ENCODE measurements at places on chromosomes 4 and X.
A peak's percentile ranks its signal among the peaks of the same experiment; 100 is the strongest.

GRCh38 chr4:184386271-184386781, 88.0 kb downstream of the IRF2 start:
- peak; percentile 32 for DNase-seq

- DNase-seq, result no peak
Measured at GRCh38 chr4:25969374-25970155, 55.5 kb downstream of the SMIM20 start.

GRCh38 chr4:6730603-6731317, 14.8 kb downstream of the BLOC1S4 start:
- DNase-seq, result peak; percentile 86

DNA sequence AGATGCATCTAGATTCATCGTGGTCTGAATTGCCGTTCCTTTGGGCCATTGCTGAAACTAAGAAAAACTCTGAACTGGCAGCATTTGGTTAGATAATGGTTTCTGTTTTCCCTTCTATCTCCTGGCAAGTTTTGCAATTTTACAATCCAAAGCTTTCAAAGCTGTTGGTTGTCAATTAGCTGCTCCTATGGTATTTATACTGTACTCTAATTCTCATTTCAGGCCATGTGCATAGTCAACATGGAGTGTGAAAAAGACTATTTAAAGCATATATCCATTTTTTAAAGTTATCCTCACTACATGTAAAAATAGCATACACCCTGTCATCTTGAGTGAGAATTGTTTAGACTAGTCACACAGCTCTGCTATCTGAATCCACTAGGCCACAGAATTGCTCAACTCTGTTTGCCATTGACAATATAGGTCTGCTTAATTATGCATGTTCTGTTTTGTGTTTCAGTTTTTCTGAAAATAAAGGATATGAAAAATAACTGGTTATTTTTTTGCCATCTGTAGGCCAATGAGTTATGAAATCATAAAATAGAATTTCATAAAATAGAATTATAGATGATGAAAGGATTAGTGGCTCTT, 27.7 kb upstream of the TEC start:
- DNase-seq, result no peak

DNA sequence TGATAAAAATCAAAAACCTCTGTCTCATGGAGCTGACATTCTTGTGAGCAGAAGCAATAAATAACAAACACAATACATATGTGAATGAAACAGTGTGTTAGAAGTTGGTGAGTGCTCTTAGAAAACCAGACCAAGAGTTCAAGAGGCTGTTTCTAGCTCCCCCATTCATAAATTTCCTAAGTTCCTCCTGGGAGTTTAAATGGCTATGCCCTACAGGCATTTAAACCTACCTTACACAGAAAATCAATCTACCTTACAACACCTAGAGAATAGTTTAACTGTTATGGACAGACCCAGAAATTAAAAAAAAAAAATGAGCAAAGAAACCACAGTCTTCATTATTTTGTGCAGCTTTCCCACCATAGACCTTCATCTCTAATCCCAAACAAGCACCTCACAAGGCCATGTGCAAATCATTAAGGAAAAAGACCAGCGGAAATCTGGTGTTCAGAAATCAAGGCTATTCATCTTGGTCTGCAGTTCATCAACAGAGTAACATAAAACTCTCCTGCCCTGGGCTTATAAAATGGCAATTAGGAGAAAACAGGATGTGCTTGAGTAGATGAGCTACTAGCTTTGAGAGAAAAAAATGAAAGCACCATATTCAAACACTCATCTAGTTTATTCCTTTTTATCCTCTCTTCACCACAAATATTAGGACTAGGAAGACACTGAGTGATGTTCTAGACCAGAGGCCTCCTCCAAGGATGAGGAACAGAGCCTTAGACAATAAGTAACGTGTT, 147.2 kb downstream of the SHROOM3 start:
- no peak for DNase-seq

Measured in suppressor macrophage (primary cell).